Activated CD4-positive, alpha-beta T cell treated with anti-CD3 and anti-CD28 coated beads, Interleukin-2, amount 50 U/mL, for 24 hours (primary cell): ENCODE measurements at places on chromosomes 11 and 22.

DNA sequence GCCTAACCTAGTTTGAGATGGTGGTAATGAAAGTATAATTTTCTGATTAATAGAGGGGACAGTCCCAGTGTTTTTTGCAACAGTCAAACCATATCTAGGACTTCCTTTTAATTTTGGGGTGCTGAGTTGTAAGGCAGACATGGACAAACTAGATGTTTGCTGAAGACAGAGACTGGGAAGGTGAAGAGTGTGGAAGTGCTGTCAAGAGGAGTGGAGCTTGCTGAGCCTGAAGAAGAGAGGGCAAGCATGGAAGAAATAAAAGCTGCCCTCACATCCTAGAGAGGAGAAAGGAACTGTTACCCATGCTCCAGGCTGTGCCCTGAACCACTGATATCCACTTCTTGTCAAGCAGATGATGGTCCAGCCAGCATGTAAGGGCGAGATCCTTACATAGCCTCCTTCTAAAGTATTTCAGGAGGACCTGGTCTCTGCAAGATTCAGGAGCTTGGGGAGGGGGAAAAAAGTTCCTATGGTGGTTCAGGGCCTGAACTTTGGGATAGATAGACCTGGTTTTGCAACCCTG, 51.4 kb downstream of the PRR5L start:
- no peak for DNase-seq

- DNase-seq = no peak
Measured at GRCh38 chr11:128828350-128828749, 38.7 kb downstream of the KCNJ1 start.

DNA sequence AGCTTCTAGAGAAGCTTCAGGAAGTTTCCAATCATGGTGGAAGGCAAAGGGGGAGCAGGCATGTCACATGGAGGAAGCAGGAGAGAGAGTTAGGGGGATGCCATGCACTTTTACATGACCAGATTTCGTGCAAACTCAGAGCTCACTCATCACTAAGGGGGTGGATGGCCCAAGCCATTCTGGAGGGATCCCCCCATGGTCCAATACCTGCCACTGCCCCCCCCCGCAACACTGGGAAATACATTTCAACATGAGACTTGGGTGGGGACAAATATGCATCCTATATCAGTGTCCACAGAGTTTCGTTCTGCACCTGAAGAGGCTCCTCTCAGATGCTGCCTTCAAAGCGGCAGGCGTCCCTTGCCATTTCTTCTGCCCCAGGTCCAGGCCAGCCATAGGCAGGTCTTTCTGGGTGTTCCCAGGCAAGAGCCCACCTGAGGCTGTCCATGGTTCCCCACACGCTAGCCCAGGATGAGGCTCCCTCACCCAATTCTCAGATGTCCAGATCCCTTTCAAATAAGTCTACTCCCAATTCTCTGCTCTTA, 1344.3 kb downstream of the TBC1D22A start:
- DNase-seq = no peak

DNA sequence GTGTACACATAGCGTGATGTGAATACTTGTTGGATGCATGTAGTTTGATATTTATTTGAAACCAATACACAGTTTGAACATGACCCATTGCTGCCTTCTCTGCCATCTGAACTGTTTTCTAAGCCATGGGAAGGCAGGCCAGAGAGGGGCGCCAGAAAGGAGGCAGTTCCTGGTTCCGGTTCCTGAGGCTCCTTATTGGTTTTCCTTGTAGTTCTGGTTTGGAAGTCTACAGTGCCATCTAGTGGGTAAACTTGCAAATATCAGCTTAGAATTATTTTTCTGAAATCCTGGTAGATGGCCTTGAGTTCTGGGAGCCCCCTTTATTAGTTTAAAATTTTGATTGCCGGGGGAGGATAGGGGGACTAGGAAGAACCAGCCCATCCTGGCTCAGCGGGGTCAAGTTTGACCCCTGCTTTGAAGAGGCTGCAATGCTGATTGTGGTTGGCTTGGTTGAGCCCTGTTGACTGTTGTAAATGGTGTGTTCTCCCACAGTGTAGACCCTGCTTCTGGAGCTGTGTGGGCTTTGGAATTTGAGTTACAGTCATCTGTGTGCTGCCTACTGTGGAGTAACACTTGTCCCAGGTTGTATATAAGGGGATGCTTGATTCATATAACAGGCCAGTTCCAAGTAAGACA, 48.4 kb downstream of the GRAMD1B start:
- DNase-seq = peak; percentile 21

- no peak for DNase-seq
Measured at GRCh38 chr11:20459865-20460264, 72.3 kb downstream of the PRMT3 start.

DNA sequence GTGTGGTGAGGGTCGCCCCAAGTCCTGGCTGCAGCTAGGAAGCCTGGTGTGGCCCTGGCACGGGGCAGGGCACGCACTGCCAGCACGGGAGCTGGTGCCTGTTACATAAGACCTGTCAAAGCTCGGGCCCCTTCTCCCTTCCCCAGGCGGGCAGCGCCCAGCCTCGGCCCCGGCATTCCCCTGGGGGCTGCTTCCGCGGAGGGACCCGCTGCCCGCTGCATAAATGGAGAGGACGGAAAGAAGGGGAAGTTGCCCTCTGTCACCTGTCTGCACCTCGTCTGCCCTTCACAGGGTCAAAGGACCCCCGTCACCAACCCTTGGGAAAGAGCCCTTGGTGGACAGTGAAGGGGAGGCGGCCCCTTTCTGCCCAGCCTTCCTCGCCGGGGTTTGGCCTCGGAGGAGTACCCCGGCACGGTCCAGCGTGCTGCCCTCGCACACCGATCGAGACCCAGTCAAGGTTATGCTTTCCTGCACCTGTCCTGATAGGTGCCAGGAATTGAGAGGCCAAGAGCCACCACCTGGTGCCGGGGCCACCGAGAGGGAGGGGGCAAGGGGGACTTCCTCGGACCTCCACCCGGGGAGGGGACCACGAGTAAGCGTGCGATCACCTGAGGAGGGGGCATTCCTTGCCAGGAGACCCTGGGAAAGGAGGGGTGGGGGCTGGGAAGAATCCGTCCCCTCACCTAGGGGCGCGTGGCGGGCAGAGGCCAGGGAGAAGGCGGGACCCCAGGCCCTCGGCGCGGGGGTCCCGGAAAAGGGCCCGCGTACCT, 16.8 kb upstream of the MFRP start:
- no peak for DNase-seq

GRCh38 chr11:64794526-64794925, 8.5 kb downstream of the MAP4K2 start:
- no peak for DNase-seq

- DNase-seq = no peak
Measured at GRCh38 chr11:130516554-130517505, 68.4 kb downstream of the ADAMTS15 start.

GRCh38 chr11:11502263-11502861, 119.4 kb downstream of the GALNT18 start:
- no peak for DNase-seq

DNA sequence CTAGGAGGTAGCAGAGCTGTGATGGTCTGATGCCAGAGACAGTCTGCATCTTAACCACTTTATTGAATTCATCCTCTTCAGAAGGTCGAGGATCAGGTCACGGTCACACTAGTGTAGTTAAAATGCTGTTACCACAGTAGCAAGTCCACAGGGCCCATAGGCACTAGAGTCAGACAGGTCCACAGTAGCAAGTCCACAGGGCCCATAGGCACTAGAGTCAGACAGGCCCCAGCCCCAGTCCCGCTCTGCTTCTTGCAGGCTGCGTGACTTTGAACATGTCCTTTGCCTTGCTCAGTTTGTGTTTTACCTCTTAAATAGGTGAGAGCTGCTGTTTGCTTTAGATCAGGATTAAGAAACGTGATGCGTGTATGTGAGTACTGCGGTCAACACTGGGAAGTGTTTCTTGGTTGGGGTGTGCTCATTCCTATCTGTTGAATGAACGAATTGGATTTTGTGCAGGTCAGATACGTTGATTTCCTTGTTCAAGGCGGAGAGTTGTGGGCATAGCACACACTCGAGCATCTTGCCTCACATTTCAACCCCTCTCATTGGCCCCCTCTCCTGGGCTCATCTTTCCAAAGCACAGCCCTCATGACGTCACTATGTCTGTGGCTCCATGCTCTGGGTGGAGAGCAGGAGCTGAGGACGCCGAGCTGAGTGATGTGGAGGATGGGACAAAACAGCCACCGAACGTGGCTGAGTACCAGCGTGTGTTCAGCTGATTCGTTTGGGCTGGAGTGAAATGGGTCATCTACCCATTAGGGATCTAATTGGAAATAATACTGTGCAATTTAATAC, 191.7 kb downstream of the TBC1D22A start:
- DNase-seq = no peak

DNA sequence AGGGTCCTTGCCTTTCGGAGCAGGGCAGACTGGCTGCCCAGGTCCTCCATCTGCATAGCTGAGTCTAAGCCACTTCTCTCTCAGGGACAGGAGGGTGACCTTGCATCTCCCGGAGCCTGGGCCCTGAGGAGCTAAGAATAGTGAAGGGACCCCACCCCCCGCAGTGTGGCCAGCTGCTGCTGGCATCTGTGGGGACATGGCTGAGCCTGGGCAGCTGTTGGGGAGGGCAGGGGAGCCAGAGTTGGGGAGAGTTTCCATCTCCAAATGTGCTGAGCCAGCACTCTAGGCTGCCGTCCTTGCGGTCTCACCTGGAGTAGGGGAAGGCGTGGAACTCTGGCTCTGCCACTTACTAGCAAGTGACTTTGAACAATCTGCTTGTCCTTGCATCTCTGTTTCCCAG, 34.8 kb upstream of the SHISAL1 start:
- no peak for DNase-seq

GRCh38 chr11:19432370-19433061, 191.8 kb upstream of the E2F8 start:
- no peak for DNase-seq

DNA sequence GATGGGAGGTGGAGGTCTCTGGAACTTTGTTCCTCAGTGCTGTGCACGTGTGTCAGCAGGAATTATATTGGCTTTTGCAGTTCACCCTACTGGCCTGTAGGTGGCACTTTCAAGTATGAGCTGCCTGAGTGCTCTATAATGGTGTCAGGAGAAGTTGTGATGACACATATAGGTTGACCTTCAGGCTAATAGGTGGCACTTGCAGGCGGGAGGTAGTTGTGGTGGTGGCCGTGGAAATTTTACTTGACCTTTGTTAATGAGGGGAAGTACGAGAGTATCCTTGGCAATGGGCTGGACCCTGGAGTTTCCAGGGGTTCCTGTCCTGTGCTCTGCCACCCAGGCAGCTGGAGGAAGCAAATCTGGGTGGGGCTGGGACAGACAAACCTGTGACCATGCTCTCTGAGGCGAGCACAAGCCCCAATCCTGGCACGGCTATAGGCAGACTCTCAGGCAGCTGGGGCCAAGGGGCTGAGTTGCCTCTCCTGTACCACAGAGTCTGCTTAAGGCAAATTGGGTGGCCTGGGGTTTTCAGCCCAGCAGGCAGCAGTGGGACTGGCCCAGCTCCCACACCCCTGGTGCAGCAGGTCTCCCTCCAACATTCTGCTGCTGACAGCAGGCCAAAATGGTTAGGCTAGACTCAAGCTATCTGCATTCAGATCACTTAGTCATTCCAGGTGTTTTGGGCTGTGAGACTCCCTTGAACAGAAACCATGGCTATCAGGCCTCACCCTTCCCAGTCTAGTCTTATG, 147.5 kb upstream of the CTSC start:
- DNase-seq = no peak

GRCh38 chr11:97548280-97548679, 1158.5 kb downstream of the JRKL start:
- DNase-seq = no peak

GRCh38 chr11:10488121-10488933, 33.3 kb downstream of the AMPD3 start:
- no peak for DNase-seq

DNA sequence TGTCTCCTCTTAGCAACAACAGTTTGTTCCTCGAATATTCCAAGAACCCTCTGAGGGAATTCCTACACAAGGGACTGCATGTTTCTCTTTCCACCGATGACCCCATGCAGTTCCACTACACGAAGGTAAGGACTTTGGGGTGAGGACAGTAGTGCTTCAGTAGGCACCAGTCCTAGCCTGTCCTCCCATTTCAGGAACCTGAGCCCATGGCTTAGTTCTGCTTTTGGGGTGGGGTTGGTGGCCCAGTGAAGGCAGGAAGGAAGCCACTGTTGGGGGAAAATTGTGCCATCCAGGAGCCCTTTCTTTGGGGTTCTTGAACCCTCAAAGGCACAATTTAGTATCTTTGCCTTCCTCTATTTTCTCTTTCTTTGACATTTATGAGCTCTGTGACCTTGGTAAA, 38.2 kb downstream of the RNF141 start:
- DNase-seq = no peak

DNA sequence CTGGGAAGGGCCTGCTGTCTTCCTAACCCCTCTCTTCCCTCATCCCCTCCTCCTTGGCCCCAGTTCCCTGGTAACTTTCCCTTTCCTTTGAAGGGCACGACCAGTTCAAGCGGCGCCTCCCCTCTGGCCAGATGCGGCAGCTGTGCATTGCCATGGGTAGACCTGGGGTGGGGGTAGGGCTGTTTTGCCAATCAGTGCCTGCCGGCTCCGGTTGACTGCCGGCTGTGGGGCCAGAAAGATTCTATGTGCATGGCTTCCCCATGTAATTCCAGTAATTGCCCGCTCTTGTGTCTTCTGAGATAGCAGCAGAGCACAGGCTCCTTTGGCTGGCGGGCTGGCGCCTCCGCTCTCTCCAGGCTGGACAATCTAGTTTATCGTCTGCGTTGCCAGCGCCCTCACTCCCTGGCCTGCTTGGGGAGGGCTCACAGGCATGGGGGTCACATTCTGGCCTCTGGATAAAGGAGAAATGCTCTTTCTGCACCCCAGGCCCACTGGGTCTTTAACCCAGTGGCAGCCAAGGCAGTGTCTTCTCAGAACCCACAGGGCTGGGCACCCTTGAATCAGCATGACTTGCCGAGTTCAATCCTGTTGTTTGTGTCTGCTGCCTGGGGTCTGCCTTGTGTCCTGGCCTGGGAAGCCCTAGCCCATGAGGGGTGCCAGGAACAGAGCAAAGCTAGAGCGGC, 9.4 kb downstream of the SIDT2 start:
- DNase-seq = no peak

DNA sequence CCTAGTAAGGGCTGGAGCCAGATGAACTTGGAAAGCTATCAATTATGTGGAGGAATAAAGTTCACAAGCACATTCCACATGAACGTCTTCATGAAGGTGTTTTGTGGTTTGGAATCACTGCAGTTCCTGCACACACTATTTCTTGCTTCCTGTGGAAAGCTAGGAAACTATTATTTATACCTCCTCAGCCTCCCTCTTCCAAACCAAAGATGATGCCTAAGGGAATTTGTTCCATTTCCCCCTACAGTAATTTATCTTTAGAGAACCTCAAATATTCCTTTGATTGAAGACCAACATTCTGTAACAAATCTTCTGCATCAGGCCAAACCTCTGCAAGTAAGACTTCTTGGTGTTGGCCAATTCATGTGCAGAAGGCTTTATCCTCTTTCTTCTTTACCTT, 115.8 kb upstream of the ARHGAP20 start:
- DNase-seq = no peak

GRCh38 chr11:18310800-18311340, 11.1 kb downstream of the HPS5 start:
- no peak for DNase-seq
